ENCODE measurements at places on chromosomes 7 and 10.

- DNase-seq: no peak
Observed at GRCh38 chr10:127553417-127553816, 4.3 kb downstream of the NPS start.

- DNase-seq: no peak
Observed at GRCh38 chr10:22581461-22581860, 132.9 kb downstream of the PIP4K2A start.

DNA sequence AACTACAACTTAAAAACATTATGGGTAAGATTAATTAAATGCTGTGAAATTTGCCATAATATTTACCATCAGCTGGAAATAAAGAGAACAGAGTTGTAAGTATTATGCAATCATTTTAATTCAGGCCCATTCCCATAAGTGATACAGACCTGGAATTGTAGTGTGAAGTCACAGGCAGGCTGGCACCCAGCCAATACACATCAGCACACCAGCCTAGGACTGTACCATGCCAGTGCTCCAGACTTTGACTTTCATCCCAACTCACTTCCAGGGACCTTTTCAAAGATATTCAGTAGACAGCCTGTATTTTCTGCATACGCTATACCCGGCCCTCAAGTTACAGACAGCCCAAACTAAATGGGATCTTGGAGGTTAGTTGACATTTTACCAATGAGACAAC, 143.3 kb downstream of the TES start:
- DNase-seq: no peak

DNA sequence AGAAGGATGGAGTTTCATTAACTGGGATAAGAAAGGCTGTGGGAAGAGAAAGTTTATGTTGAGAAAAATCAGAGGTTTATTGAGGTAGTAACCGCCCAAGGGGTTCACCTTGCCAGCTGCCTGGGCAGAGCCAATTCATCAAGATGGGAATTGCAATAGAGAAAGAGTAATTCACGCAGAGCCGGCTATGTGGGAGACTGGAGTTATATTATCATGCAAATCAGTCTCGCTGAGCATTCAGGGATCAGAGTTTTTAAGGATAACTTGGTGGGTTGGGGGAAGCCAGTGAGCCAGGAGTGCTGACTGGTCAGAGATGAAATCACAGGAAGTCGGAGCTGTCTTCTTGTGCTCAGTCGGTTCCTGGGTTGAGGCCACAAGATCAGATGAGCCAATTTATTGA, 70.6 kb downstream of the MALRD1 start:
- DNase-seq: no peak

DNA sequence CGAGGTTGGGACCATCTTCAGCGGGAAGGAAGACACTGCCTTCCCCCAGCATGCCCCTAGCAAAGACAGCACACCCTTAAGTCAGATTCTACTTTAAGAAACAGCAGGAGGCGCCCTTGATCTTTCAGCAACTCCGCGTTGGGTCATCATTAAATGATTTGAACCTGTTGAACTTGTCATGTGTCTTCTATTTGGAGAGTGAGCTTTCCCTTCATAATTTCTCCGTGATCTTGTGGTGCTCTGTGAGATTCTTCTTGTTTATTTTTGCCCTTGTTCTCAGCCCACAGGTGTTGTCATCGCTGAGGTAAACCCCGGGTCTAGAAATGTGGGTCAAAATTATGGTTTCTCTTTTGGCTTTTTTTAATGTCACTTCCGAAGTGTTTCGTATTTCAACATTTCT, 49.5 kb upstream of the PITRM1 start:
- DNase-seq: no peak

DNA sequence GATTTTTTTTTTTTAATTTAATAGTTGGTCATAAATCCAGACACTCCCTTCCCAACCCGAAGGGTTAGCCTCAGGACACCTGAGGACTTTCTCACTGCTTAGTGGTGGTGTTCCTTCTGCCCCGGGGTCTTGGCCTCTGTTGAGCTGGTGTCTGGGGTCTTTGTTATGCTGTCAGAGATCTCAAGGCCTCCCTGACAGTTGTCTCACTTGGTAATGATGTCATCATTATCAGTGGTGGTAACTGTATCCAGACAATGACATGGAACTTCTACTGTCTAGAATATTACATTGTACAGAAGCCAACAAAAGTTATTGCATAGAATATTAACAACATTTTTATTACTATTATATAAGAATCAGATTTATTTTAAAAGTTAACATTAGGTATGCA, 32.9 kb downstream of the PPP2R2D start:
- DNase-seq: no peak

DNA sequence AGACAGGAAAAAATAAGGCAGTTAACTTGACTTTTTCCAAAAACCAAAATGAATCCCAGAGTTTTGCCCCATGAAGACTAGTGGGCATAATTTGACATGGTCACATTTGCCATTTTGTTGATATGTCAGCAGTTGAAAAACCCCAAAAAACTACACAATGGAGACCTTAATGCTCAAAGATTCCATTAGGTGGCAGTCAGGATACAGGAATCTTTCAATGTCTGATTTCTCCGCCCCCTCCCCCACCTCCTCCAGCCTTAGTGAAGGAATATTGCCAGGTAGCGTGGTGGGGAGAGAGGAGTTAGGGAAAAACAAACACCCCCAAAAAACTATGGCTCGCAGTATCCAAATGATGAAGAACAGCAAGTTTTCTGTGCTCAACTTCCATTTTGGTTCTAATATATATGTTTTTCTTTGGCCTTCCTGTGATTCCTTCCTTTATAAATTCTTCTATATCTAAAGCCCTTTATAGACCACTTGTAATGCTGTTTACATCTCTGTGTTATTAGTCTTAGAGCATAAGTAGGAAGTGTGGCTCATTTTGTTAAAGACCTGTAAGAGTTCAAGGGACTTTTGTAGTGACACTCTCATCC, 6.7 kb upstream of the SMNDC1 start:
- DNase-seq: no peak

- no peak for DNase-seq
Observed at GRCh38 chr10:30510184-30510931, 76.4 kb downstream of the MAP3K8 start.

GRCh38 chr10:50874723-50875122, 10.7 kb downstream of the A1CF start:
- no peak for DNase-seq
